Stimulated activated CD8-positive, alpha-beta memory T cell treated with anti-CD3 and anti-CD28 coated beads, Interleukin-7, amount 100 ng/mL, for 24 hours (primary cell): ENCODE measurements at places on chromosomes 2 and 18.

- no peak for DNase-seq
Measured at GRCh38 chr18:71223486-71223885, 934.6 kb downstream of the SOCS6 start.

DNA sequence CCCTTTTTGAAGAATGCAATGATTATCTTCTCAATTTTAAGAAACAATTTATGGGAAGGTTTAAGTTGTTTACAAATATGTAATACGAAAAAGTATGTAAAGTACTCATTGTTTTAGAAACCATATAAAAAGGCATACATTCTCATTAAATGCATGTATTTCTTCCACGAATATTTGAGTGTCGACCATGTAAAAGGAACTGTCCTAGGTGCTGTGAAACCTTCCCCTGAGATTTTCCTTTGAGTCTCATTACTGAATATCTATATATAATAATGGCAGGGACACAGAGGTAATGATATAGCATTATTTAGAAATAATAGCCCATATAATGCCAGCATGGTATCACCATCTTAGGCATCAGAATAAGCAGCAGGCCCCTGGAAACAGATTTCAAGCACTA, 239.3 kb downstream of the ERBB4 start:
- DNase-seq, result no peak

DNA sequence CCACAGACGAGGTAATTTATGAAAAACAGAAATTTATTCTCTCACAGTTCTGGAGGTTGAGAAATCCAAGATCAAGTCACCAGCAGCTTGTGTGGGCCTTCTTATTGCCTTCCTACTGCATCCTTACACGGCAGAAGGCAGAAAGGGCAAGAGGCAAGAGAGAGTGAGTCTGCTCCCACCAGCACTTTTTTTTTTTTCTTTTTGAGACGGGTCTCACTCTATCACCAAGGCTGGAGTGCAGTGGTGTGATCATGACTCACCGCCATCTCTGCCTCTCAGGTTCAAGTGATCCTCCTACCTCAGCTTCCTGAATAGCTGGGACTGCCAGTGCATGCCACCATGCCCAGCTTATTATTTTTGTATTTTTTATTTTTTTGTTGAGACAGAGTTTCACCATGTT, 78.5 kb upstream of the HK2 start:
- no peak for DNase-seq

DNA sequence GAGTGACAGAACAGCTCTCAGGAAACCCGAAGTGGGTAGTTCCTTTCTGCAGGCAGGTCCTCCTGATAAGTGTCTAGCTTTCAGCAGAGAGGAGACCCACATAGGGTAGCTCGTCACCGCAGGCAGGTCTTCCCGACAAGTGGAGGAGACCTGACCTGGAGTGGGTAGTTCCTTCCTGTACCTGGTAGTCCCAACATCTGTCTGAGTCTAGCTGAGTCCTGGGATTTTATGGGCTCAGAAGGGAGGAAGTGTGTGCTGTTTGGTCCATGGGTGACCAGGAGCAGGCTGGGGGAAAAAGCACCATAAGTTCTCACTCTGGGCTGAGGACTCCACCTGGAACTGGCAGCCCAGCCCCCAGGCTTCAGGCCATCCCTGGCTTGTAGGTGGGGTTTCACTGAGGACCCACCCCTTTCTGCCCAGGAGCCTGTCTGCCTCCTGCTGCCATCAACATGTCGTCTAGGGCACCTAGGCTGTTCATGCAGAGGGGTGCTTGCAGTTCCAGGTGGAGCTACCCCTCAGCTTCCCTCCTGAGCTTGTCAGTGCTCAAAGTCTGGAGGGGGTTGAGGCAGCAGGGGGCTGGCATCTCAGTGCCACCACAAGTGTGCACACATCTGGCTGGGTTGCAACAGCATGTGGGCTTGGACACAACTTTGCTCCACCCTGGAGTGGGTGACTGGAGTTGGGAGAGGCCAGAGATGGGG, 9.4 kb downstream of the DYSF start:
- no peak for DNase-seq

- DNase-seq, result no peak
Measured at GRCh38 chr2:232584238-232584637, 33.7 kb downstream of the EIF4E2 start.

GRCh38 chr2:96623116-96623515, 15.0 kb downstream of the KANSL3 start:
- no peak for DNase-seq

GRCh38 chr2:185433824-185434223, 304.8 kb upstream of the FSIP2 start:
- DNase-seq, result no peak

DNA sequence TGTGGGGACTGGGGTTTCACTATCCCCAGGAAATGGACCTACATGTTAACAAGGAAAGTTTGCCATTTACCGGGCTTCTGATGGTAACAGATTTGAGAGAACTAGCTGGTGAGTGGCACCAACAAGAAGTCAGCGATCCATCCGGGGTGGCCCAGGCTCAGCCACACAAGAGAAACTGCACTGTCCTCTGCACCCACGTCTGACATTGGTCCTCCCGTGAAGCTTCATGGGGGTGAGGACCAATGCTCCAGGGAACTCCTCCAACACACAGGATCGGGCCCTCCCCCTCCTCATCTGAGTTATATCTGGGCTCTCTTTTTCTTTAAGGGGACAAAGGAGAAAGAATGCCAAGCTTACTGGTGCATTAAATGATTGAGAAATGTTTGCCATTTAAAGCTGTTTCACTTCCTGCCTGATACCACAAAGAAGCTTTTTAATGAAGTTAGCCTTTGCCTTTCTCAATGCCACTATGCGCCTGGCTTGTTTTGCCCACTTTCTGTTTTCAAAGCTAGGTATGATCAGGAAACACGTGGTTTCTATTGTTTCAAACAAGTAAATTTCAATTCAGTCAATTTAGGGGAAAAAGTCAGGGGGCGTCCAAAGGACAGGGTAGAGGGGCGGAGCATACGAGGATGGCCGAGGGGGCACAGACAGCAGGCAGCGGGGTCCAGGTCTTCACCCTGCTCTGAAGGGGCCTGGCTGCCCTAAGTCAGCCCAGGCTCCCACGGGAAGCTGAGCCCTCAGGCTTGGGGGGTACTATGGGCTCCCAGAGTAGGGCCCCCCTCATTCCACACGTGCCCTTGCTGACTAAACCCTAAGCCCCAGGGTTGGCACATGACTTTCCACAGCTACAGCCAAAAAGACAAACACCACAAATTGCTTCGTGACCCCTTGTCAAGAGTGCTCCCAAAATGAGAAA, 204.0 kb upstream of the ID2 start:
- DNase-seq, result no peak

GRCh38 chr2:36597003-36597531, 901 bp downstream of the FEZ2 start:
- DNase-seq, result no peak

DNA sequence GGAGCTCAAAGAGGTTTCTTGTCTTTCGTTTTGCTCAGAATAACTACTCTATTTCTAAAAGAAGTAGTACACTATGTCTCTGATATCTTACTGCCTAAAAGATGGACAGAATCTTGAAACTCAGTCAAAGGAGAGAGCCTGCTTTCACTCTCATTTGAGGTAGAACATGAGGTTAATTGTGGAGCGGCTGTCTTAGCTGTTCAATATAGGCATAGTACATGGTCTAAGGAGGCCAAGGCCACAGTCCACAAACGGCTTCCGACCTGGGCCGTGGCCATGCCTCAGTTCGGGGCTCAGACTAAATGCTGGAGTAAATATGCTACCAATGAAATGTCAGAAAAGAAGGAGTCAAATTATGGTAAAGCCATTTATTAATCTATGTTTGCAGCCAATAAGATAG, 185.8 kb upstream of the ACAA2 start:
- no peak for DNase-seq

DNA sequence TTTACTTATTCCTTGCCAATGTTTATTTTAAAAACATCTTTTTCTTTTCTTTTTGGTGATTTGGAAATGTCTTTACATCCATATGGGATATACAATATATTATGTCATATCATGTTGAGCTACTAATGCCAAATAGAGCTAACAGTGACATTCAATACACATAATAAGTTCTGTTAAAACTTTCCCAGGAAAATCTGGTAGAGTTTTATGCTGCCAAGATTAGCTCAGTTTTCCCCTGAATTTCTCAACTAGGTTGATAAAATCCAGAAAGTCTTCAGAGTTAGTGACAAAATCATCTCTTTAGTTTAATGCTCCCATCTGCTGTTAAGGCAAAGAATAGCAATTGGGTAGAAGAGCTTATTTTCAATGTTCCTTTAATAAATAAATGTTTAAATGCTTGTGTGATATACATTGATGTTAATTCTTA, 9.9 kb downstream of the COL3A1 start:
- DNase-seq, result no peak

GRCh38 chr2:126966601-126967000, 67.9 kb downstream of the TEX51 start:
- no peak for DNase-seq

GRCh38 chr2:163794635-163795034, 58.8 kb upstream of the FIGN start:
- DNase-seq, result no peak

DNA sequence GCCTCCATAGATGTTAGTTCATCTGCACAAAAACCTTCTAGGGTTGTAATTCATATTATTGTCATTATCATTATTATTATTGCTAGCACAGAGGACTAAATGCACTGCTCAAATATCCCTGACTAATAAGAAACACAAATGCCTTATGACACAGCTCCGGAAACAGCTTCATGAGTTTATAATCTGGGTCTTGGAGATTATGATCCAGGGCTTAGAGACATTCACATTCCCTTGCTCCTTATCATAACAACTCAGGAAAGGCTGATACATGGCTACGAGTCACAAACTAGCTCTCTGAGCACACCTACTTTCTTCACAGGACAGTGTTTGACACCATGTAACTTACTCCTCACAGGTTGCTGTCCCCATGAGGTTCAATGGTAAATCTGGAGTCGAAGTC, 102.2 kb upstream of the TTC39C start:
- no peak for DNase-seq

GRCh38 chr2:95310651-95311050, 13.5 kb downstream of the KCNIP3 start:
- DNase-seq, result no peak
